ENCODE measurements at places on chromosomes 5 and 9.

DNA sequence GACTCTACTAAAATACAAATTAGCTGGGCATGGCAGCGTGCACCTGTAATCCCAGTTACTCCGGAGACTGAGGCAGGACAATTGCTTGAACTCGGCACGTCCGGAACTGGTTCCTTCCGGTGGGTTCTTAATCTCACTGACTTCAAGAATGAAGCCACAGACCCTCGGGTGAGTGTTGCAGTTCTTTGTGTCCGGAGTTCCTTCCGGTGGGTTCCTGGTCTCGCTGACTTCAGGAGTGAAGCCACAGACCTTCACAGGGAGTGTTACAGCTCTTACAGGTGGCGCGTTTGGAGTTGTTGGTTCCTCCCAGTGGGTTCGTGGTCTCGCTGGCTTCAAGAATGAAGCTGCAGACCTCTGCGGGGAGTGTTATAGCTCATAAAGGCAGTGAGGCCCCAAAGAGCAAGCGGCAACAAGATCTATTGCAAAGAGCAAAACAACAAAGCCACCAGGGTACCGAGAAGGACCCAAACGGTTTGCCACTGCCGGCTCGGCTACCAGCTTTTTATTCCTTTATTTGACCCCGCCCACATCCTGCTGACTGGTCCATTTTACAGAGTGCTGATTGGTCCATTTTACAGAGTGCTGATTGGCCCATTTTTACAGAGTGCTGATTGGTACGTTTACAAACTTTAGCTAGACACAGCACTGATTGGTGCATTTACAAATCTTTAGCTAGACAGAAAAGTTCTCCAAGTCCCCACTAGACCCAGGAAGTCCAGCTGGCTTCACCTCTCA lies 28.6 kb upstream of the SLC6A19 start:
- H3K27ac ChIP-seq = no peak overlapping the region
- H3K27me3 ChIP-seq = no peaks in the 10 kb centered on the region
- no peaks in the 10 kb centered on the region for H3K36me3 ChIP-seq
- H3K4me1 ChIP-seq = peaks cover 1% of the 10 kb centered on the region

GRCh38 chr5:18378066-18378465 lies 743.8 kb downstream of the TAF11L14 start:
- no peak overlapping the region for H3K27ac ChIP-seq
- DNase-seq = no peak
- no peaks in the 10 kb centered on the region for H3K4me1 ChIP-seq
- no peaks in the 10 kb centered on the region for H3K27me3 ChIP-seq
- no peak overlapping the region for H3K4me3 ChIP-seq
- no peaks in the 10 kb centered on the region for H3K36me3 ChIP-seq

DNA sequence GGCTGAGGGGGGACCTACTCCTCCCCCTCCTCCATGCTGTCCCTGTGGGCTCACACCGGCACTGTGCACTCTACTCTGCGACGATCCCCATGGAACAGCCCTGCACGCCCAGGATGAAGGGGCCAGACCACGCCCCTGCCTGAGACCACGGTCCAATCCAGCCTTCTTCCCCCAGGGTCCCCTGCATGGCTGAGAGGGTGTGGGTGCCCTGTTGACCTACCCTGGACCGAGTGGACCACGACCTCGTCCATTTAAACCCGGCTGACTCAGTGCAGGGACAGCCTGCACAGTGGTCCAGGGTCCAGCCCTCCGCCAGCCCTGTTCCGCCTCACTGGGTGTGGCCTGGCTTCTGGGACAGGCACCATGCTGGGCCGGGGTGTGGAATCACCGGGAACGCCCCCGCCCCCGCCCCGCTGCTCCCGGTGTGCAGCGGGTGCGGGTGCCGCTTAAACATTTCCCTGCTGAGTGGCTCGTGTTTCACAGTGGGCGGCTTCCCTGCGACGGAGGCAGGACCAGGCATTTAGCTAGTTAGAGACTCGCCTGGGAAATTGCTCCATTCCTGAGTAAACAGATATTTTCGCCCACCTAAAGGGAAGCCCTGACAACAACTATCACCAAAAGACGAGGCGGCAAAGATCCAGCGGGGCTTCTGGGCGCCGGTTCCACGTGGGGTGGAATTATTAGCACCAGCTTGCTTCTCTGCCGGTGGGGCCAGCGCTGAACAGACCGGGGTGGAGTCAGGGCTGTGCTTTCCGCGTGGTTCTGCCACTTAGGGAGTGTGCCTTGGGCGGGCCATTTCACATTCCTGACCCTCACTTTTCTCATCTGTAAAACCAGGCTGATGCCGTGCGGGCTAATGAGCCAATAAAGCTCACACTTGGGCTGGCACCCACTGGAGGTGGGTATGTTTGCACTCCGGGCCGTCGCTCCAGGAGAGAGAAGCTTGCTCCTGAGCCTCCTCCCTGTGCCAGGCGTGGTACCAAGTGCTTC lies 22.6 kb downstream of the DBH start:
- H3K36me3 ChIP-seq = no peaks in the 10 kb centered on the region
- H3K4me3 ChIP-seq = no peak overlapping the region
- peak; percentile 41 for DNase-seq
- no peak overlapping the region for H3K27ac ChIP-seq
- H3K27me3 ChIP-seq = no peaks in the 10 kb centered on the region
- H3K4me1 ChIP-seq = peaks cover 11% of the 10 kb centered on the region

GRCh38 chr9:81609782-81610739 lies 79.3 kb downstream of the TLE1 start:
- no peak for DNase-seq
- no peaks in the 10 kb centered on the region for H3K4me1 ChIP-seq
- no peak overlapping the region for H3K27ac ChIP-seq
- H3K27me3 ChIP-seq = no peaks in the 10 kb centered on the region
- no peaks in the 10 kb centered on the region for H3K36me3 ChIP-seq
